ENCODE measurements at places on chromosomes 5 and 9.
A peak's percentile ranks its signal among the peaks of the same experiment; 100 is the strongest.

DNA sequence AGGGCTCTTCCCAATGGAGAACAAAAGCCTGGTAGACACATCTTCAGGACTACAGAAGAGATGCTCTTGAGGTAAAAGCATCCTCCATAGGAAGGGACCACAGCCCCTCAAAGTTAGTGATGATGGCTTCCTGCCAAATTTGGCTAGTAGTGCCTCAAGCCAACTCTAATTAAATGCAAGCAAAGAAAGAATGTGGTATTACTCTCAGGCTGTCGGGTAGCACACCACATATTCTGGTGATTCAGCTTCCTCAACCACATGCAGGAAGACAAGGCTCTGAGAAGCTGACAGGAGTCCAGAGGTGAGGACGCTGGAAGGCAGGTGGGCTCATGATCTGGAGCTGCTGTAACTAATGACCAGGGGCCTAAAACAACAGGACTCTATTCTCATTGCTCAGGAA lies 37.2 kb upstream of the S1PR3 start:
- DNase-seq = peak; percentile 80

GRCh38 chr5:154046486-154046885 lies 7.7 kb downstream of the MFAP3 start:
- no peak for DNase-seq

DNA sequence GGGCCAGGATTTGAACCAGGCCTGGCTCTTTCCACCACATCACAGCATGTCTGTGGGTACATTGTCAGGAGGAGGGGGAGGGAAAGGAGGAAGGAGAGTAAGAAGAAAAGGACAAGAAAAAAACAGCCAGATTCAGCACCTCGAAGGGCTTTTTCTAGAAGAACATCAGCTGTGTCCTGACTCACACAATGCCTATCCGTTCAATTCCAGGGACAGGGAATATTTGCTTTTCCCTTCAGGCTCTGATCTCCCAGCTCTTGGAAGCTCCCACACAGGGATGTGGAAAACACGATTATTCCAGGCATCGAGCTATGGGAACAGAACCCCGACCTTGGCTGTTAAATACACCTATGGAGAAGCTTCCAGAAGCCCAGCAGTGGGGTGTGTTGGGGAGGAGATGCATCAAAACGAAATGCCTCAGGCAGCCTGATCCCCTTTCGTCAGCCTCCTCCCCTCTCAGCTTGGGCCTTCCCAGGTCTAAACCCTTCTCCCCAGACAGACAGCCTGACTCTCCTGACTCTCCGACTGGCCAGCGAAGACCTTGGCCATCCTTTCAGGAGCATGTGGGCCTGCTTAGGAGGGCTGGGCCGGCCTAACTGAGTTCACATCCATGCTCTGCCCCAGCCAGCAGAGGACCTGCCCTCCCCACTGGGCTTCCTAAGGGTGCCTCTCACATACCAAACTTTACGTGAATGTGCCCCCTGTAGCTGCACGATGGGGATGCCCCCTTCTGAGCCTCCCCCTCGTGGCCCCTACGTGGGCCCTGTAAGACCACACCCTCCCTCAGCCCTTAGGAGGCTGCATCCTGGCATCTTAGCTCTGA lies 54.4 kb downstream of the NEURL1B start:
- DNase-seq = no peak

DNA sequence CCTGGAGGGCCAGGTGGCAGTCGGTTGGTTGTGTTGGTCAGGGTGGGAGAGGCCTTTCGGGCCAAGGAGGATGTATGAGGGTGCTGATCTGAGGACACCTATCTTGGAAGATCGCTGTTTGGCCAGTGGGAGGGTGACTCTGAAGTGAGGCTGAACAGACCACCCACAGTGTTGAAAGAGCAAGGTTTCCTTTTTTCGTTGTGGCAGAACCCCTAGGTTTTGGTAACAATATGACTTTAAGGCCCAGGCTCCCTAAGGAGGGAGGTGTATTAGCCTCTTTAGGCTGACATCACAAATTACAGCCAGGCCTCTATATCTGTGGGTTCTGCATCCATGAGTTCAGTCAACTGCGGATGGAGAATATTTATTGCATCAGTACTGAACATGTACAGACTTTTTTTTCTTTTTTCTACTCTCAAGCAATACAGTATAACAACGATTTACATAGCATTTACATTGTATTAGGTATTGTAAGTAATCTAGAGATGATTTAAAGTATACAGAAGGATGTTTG lies 86.1 kb downstream of the ARHGAP26 start:
- no peak for DNase-seq

- no peak for DNase-seq
Measured at GRCh38 chr5:68261569-68262065, 46.1 kb downstream of the PIK3R1 start.

DNA sequence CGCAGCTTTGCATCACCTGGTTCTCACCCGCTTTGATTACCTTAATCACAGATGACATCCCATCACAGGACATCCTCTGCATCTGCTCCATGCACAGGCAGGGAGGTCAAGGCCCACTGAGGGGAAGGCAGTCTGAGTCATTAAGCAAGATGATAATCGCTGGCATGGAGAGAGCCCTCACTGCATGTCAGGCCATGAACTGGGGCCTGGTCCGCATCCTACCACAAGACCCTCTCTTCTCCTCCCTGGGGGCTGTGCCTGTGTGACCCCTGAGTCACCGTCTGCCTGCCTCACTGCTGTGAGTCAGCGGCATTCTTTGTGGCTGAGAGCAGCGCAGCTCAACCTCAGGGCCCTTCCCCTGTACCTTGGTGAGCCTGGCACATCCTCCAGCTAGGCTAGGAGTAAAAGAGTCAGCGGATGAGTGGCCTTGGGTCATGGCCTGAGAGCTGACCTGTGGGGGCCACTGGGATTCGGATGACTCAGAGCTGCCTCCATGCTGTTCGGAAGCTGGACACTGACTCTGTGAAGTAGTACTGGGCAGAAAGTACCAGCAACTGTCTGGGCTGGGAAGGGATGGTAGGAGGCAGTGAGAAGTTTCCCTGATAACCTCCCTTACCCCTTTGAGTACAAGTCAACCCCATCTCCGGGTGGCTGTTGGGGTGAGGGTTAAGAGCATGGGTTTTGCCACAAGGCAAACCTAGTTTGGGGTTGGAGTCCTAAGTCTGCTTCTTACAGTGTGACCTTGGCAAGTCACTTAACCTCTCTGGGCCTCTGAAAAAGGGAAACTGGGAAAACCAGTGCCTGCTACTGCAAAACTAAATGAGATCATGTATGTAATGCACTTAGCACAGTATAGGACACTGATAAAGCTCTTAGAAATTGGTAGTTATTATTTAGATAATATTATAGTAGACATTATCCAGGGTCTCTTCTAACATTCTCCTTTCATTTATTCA lies 14.6 kb upstream of the ARSI start:
- DNase-seq = peak; percentile 96

DNA sequence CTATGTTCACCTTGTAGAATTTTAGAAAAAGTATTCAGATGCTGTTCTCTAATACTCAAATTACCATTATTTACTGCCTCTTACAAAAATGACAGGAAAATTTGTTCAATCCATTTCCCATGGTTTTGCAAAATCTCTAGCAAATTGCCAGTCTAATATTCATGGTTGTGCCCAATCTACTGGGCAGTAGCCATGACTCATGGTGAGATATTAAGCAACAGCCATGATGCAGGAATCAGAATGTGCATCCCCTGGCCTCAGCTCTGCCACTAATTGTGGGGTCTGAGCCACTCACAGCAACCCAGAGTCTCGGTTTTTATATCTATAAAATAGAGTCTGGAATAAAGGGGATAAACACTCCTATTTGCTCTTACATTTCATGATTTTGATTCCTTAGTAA lies 353.6 kb downstream of the DEPDC1B start:
- DNase-seq = no peak

GRCh38 chr5:10527281-10527950 lies 36.5 kb upstream of the ANKRD33B start:
- peak; percentile 89 for DNase-seq

- peak; percentile 28 for DNase-seq
Measured at GRCh38 chr5:84478603-84479002, 93.9 kb upstream of the EDIL3 start.

- DNase-seq = no peak
Measured at GRCh38 chr5:176727528-176727900, 80.2 kb downstream of the TSPAN17 start.

DNA sequence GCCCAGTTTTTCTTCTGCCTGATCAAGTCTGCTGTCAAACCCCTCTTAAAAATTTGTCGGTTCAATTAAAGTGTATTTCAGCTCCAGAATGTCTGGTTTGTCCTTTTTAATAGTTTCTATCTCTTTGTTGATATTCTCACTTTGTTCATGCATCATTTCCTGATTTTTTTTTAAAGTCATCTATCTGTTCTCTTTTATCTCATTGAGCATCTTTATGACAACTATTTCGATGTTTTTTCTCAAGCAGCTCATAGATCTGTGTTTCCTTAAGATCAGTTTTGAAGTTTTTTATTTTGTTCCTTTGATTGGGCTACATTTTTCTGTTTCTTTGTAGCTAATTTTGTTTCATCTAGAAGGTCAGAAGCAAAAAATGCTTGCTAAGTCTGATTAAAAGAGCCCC lies 53.7 kb downstream of the FGD3 start:
- no peak for DNase-seq

GRCh38 chr5:53087621-53088121 lies 21.9 kb downstream of the MOCS2 start:
- no peak for DNase-seq

- DNase-seq = no peak
Measured at GRCh38 chr5:178224403-178224802, 8.2 kb downstream of the PHYKPL start.

GRCh38 chr5:179146277-179146676 lies 86.1 kb downstream of the ZNF354C start:
- peak; percentile 37 for DNase-seq

GRCh38 chr5:399296-400281 lies 43.4 kb upstream of the EXOC3 start:
- DNase-seq = peak; percentile 98

DNA sequence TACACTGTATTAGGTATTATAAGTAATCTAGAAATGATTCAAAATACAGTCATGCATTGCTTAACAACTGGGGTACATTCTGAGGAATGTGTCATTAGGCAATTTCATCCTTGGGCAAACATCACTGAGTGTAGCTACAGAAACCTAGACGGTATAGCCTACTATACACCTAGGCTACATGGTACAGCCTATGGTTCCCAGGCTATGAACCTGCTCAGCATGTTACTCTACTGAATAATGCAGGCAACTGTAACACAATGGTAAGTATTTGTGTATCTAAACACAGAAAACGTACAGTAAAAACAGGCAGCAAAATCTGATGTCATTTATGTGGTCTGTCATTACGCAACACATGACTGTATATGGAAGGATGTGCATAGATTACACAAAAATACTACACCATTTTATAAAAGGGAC lies 96.8 kb downstream of the RAPGEF6 start:
- DNase-seq = peak; percentile 67

DNA sequence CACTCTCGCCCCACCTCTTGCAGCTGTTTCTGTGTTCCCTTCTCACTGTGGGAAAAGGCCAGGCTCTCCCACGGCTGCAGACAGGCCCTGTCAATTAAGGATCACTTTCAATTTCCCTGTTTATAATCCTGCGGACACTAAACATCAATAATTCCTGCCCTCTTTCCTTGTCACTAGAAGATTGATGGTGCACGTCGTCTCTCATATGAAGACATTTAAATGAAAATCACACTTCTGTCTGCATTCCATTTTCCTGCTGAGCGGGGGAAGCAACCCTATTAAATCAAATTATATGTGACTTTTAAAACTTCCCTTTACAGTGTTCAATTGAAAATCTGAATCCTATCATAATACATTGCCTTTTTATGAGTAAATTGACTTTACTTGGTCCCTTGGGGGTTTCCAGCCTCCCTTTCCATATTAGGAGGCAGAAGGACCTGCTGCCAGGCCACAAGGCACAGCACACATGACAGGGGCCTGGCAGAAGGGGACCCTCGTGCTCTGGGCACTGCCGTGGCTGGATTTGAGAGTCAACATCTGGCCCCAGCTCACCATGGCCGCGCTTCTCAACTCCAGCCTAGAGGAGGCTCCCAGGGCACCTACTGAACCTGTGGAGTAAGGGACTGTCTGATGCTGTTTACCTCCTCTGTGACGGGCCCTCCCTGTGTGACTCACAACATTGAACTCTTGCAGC lies 311.0 kb upstream of the IRX4 start:
- no peak for DNase-seq

DNA sequence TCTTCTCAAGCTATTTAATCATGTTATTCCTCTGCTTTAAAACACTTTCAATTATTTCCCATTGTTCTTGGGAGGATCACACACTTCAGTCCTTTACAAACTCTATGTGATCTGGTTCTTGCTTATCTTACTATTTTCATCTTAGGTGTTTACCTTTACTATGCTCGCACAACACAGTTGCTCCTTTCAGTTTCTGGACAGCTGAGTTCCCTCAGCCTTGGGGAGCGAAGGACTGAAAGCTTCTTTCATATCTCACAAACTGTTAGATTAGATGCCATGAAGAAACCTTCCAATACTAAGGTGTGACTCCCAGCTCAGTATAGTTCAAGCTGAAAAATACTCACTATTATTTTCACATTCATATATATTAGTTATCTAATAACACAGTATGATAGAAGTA lies 117.9 kb downstream of the CDC42SE2 start:
- DNase-seq = no peak

GRCh38 chr5:78907255-78907891 lies 77.7 kb downstream of the ARSB start:
- DNase-seq = peak; percentile 91

- no peak for DNase-seq
Measured at GRCh38 chr9:134357631-134358025, 31.4 kb downstream of the RXRA start.

GRCh38 chr5:150143350-150144245 lies 12.0 kb downstream of the PDGFRB start:
- DNase-seq = peak; percentile 96
